Stimulated activated CD8-positive, alpha-beta memory T cell treated with anti-CD3 and anti-CD28 coated beads, Interleukin-7, amount 100 ng/mL, for 1 hour (primary cell): ENCODE measurements at places on chromosomes 6 and 20.
A peak's percentile ranks its signal among the peaks of the same experiment; 100 is the strongest.

GRCh38 chr6:45148278-45148677 lies 179.9 kb upstream of the RUNX2 start:
- no peak for DNase-seq

DNA sequence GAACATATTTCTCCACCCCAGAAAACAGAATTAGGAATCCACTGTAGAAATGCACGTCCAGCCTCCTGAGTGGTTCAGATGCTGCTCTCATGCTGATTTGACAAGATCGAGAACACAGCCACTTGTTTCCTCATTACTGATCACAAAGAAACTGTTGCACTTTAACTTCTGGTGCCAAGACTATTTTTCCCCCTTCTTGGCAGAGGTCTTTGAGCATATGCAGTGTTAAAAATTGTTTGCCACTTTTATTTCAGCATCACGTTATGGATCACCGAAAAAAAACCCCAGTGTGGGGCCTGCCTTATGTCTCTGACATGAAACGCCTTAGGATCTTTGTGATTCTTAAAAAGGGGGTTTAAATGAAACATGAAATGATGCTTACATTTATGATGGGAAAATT lies 1066.9 kb downstream of the KIF16B start:
- no peak for DNase-seq

- DNase-seq, result no peak
Observed at GRCh38 chr20:10579942-10580341, 93.9 kb downstream of the JAG1 start.

DNA sequence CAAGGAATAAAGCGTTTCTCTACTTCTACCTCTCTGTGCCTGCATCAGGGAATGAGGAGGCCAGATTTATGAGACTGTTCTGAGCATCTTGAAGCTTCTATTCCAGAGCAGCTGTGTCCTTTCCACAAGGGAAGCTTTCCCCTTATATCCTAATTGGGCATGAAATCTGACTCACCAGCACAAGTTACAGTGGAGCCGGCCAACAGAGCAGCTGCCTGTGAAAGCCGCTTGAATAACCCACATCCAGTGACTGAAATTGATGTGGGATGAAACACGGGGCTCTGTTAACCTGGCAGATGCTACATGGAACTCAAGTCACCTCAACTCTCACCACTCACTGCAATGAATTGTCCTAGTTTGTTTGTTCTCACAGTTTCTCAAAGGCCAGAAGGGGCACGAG lies 400.3 kb downstream of the TFAP2A start:
- no peak for DNase-seq

DNA sequence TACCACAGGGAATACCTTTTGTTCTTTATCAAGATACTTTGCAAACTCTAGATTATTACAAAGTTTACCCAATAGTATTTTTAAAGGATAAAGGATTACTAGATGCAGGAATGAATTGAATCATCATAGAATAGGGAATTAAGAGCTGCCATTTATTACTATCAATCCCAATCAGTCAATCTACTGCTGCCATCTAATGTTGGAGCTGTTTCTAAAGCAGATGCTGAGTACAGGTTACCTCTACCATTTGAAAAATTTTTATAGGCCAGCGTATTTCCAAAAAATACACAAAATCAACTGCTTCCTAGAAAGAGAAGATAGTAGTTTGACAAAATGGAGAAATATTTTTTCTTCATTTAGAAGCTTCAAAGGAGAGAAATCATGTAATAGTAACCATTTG lies 520.4 kb downstream of the ADGRB3 start:
- DNase-seq, result no peak

DNA sequence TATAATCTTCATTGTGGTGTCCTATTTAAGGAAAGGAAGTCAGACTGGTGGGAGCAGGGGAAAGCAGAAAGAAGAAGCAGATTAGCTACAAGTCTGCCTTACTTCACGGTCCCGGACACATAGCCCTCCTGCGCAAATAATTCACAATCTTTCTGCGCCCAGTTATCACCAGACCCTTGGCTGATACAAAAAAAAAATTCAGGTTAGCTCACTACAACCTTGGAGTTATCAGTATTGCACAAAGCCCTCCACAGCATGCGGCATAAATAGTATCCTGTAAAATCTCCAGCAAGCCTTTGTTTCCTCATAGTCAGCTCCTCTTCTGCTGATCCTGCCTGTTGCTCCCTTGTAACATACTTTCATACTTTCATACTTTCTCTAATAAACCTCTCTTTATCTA lies 148.6 kb upstream of the FUT9 start:
- no peak for DNase-seq

GRCh38 chr6:28981431-28981832 lies 23.7 kb downstream of the ZNF311 start:
- DNase-seq, result peak; percentile 63

- DNase-seq, result no peak
Observed at GRCh38 chr6:41302638-41303037, 16.2 kb upstream of the TREM1 start.

DNA sequence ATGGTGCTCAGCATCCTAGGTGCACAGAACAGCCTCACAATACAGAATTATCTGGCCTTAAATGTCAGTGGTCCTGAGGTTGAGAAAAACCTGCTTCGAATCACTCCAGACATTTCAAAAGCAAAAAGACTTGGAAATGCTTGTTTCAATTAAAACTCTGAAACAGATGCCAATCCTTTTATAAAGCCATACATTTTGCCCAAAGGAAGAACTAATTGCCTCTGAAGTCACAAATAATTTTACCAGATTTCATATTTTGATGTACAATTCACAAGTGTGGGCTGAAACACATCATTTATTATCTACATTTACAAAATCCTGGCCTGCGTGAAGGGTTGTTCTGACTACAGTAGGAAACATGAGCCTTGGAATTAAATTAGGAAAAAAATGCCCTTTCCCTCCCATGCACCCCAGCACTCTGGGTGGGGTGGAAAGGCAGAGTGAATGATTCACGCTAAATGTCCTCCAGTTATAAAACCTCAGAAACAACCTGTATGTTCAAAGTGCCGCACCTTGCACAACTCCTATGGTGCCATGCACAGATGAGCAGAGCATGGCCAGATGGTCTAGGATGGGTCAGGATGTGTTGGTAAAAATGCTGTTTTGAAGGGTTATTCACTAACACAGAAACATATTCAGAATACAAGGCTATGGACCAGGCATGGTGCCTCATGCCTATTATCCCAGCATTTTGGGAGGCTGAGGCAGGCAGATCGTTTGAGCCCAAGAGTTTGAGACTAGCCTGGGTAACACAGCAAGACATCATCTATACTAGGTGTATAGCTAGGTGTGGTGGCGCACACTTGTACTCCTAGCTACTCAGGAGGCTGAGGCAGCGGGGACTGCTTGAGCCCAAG lies 87.0 kb downstream of the ZMYND8 start:
- no peak for DNase-seq

- DNase-seq, result no peak
Observed at GRCh38 chr6:35298625-35299140, 1.1 kb downstream of the DEF6 start.

GRCh38 chr6:328136-328670 lies 35.9 kb downstream of the DUSP22 start:
- DNase-seq, result no peak

DNA sequence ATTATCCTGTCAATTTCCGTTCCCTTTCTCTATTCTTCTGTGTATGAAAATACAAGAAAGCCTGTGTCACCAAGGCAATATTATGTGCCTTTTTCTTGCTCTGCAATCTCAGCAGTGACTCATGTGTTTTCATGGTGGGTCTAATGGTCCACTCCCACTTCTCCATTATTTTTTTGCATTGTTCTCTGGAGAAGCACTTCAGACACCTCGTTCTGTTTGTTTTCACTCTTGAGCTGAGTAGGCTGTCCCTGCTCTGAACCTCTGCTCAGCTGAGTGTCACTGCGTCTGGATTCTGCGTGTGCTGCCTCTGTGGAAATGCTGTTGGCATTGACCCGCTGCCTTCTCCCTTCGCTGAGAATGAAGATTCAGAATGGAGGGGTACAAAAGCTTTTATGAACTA lies 230.6 kb downstream of the TMEM242 start:
- no peak for DNase-seq

DNA sequence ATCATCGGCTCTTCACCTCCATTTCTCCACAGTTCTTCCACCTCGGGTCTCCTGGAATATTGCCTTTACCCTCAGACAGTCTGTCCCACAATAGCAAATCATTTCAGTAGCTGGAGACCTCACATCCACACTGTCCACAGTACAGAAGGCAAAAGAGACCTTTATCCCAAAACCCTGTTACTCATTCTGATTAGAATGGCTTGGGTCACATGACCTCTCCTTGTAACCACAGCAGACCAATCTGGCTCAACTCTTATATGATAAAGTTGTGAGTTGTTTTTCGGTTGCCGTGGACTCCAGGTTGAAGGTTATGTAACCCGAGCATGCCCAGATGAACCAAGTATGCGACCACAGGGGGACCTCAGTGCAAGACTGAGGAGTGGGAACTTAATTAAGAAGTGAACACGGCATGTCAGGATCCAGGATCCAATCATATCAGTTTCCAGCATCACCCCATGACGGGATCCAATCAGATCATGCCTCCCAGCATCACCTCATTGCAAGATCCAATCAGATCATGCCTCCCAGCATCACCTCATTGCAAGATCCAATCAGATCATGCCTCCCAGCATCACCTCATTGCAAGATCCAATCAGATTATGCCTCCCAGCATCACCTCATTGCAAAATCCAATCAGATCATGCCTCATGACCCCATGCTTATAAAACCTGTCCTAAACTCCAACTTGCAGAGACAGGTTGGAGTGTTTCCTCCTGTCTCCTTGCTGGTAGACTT lies 68.7 kb downstream of the LY86 start:
- DNase-seq, result no peak

DNA sequence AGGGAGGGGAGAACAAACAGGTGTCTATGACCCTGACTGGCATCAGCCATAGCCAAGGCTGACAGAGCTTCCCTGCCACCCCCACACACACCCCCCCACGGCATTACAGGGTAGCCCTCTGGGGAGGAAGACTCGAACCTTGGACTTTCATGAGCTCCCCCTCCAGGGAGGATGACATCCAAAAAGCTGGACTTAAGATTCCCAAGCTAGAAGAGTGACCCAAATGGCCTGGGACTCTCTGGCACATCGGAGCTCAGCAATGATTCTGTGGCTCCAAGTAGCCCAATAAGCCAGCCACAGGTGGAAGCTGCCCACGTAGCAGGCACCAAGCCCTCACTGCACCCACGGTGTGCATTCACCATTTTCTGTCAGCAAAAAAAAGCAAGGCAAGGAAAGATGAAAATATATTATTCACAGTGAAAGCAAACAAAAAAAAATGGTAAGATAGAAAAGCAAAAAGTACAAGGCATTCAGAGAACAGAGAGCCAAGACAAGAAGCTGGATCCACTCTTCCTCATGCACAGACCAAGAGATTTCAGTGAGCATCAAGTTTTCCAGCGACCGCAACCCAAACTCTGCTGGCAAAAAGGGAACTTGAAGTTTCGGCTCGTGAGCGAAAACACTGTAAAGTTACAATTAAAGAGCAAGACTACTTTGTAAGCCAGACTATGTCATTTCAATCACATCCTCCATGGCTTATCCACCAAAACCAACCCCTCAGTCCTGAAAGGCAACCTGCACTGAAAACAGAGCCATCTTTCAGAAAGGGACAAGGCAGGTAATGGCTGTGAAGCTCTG lies 10.9 kb downstream of the JAG1 start:
- no peak for DNase-seq

DNA sequence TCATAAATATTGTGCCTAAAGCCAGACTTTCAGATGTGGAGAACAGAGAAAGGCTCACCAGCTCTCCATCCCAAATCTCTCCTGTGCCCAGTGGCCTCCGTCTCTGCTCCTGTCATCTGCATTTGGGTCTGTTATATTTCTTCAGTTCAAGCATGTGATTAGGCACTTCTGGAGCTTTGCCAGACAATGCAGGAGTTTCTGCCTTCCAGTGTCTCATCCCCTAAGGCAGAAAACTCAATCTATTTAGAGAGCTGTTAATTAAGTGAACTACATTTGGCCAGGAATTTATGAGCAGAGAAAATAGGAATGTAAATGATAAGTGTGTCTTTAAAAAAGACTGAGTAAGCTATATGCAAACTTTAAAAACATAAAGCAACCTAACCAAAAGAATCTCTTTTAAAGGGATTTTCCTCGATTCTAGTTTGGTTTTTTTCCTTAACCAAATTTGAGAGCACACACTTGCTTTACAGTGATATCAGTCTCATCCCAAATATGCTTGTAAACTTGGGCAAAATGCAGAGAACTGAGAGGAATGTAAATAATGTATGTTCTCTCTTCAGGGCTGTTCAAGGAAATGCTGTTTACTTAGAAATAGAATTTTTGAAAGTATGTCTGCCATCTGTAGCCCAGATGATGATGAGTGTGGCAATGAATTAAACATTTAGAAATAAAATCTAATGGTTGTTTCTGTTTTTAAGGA lies 113.9 kb downstream of the ELOVL4 start:
- DNase-seq, result no peak

- no peak for DNase-seq
Observed at GRCh38 chr6:19477563-19477962, 359.6 kb upstream of the ID4 start.

DNA sequence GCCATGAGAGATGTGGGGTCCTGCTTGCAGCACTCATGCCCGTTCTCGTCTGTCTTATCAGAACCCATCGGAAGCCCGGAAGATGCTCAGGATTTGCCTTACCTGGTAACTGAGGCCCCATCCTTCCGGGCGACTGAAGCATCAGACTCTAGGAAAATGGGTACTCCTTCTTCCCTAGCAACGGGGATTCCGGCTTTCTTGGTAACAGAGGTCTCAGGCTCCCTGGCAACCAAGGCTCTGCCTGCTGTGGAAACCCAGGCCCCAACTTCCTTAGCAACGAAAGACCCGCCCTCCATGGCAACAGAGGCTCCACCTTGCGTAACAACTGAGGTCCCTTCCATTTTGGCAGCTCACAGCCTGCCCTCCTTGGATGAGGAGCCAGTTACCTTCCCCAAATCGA lies 8.3 kb downstream of the PI16 start:
- DNase-seq, result peak; percentile 53

DNA sequence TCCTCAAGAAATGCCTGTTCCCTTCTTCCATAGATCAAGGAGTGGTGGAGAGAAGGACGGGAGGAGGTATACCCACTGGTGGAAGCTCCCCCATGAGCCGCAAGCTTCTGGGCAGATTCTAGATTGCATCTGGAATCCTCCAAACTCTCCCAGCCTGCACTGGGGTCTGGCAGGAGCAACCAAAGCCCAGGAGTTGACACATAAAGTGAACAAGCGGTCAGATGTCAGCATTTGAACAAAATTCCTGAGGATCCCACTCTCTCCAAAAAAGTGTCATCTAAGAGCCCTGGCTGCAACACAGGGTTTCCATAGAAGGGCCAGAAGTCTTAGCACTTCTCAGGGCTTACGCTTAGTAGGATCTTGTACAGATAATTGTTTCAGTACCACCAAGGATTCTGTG lies 88.2 kb downstream of the KCNB1 start:
- DNase-seq, result no peak

DNA sequence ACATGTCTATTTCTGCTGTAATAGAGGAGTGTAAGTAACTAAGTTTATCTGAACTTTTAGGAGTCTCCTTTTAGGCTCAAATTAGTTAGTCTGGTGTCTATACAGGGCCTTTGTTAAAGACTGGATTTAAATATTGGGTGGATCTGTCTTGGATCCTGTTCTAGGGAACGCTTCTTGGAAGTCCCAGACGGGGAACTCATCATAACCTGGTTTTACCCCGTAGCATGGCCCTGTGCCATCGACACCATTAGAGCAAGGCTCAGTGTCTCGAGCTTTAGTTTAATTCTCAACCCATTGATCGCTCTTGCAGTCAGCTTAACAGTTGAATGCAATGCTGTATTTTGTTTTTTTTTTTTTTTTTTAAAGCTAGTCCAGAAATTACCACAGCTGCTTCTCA lies 89.9 kb downstream of the CARMIL1 start:
- DNase-seq, result no peak
